ENCODE measurements at places on chromosomes 7 and 10.

GRCh38 chr10:120641695-120642094 is 184.7 kb downstream of the PLPP4 start:
- DNase-seq: no peak

DNA sequence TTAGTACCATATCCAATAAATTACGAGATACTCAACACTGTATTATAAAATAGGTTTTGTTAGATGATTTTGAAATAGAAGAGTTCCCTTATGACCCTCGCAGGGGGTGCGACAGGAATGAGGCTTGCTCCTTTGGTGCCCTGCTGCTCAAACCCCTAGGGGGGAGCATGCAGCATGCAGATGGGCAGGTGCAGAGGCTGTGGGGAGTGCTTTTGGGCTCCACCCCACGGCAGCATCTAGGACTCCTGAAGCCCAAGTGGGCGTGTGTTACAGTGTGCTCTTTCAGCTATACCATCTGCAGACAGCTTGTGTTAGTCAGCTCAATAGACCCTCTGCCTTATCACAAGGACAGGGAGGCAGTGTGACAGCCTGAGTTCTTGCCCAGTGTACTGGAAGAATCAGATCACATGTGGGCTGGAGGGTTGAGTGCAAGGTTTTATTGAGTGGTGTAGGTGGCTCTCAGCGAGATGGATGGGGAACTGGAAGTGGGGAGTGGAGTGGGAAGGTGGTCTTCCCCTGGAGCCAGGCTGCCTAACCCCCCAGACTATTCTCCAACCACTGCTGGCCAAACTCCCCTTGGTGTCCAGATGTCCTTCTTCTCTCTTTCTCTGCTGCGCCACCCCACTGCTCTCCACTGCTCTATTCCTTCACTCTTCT is 3.1 kb upstream of the MRC1 start:
- DNase-seq: no peak

DNA sequence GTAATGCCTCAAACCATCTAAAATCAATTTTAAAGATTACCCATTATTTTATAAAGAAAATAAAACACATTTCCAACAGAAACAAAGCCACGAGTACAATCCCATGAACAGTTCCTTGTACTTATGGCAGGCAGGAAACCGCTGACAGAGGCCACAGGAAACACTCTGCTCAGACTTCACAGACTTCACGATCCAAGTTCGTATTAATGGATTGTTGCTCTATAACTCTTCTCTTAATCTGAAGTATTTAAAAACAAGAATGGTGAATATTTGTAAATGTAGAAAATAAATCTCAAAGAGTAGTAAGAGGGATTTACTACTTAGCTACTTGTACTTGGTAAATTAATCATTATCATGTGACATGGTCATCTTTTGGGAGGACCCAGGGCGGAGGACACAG is 78.3 kb downstream of the SNX10 start:
- no peak for DNase-seq

DNA sequence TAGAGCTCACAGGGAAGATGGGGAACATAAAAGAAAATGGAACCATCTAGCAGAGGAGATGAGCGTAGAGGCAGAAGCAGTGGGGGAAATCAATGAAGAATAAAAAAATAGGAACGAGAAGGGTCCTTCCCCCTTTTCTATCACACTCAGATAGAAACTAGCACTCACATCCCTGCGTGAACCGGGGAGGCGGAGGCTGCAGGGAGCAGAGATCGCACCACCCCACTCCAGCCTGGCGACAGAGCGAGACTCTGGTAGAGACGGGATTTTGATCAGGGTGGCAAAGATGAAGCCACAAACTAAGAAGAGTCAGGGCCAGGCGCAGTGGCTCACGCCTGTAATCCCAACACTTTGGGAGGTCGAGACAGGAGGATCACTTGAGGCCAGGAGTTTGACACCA is 64.7 kb upstream of the ECHDC3 start:
- DNase-seq: no peak

- DNase-seq: no peak
Observed at GRCh38 chr7:66421830-66422475, 206.7 kb upstream of the KCTD7 start.
